Activated T-cell treated with anti-CD3 and anti-CD28 coated beads for 1 hour (primary cell): ENCODE measurements at places on chromosomes 16 and 17.
A peak's percentile ranks its signal among the peaks of the same experiment; 100 is the strongest.

DNA sequence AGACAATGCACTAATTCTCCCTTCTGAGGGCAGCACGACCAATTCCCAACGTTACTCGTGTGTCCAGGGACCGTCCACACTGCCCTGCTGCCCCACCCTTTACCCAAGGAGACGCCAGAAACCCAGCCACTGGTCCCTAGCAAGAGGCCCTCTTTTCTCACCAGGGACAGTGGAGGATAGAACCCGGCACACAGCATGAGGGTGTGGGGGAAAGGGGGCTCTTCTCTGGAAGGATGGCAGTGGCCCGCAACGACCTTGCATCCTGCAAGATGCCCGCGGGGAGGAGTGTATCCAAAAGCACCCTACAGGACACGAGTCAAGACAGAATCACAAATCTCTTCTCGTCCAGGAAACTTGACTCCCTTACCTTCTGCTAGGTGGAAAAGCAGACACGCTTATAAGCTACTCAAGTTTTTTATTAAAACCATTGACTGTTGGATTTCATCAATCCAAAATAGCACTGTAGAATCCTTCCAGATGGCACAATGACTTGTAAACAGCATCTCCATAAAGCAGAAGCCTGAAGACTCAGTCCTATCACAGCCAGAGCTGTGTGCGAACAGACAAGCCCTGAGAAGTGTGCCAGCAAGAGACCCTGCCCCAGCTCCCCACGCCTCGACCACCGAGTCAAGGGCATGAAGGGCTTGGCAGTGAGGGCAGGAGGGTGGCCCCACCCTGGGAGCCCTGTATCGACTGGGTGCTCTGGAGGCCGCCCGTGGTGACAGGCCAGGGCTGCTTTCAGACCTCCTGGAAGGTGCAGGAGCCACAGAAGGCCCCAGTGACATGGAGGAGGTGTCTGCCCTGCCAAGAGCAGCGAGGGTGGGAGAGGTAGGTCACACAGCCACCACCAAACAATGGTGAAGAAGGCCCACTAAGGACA, 103.8 kb downstream of the ANKRD11 start:
- no peak for DNase-seq

- no peak for DNase-seq
Observed at GRCh38 chr17:79760197-79760906, 17.6 kb upstream of the CBX2 start.

DNA sequence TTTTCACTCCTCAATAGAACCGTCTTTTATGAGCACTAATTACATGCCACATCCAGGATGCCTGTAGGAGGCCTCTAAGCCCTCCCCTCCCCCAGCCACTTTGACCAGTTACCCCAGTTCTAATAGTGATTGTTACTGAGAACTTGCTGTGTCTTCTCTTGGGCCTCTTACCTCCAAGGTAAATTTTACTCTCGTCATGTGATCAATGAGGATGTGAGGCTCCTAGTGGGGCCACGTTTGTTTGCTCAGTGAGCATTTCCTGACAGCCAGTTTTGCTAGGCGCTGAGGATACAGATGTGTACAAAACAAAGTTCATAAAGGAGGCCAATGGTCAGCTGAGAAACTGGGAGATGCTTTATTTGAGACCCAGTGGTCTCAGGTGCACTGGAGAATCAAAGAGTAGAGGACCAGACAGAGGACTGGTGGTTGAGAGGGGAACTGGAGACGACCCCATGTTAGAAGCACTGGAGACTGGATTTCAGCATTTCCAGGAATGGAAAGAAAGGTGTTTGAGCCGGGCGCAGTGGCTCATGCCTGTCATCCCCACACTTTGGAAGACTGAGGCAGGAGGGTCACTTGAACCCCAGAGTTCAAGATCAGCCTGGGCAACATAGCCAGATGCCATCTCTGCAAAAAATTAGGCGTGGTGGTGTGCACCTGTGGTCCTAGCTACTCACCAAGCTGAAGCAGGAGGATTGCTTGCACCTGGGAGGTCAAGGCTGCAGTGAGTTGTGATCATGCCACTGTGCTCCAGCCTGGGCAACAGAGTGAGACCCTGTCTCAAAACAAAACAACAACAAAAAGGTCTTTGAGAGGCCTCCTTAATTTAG, 2.6 kb downstream of the ATP2C2 start:
- no peak for DNase-seq

DNA sequence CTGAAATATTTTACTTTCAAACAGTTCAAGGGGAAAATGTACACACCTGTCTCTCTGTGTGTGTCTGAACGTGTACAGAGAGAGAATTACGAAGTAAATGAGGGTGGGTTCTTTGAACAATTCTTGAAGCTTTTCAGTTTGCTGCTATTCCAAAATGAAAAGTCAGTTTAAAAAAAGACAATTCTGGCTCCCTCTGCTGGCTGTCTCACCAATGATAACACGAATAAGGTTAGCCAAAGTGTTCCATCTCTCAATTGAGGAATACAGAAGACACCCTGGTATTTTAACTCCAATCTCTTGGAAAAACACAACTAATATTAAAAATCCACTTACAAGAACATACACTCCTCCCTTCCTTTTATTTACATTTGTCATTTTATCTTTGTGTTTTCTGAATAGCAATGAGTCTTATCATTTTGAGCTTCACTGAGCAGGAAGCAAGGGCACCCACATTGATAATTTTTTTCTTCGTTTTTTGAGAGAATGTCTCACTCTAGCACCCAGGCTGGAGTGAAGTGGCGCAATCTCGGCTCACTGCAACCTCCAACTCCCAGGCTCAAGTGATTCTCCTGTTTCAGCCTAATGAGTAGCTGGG, 20.5 kb downstream of the EFTUD2 start:
- DNase-seq: peak; percentile 11

GRCh38 chr17:20225162-20226115, 216.3 kb downstream of the SPECC1 start:
- no peak for DNase-seq

GRCh38 chr17:49647256-49647585, 30.7 kb downstream of the SPOP start:
- no peak for DNase-seq

DNA sequence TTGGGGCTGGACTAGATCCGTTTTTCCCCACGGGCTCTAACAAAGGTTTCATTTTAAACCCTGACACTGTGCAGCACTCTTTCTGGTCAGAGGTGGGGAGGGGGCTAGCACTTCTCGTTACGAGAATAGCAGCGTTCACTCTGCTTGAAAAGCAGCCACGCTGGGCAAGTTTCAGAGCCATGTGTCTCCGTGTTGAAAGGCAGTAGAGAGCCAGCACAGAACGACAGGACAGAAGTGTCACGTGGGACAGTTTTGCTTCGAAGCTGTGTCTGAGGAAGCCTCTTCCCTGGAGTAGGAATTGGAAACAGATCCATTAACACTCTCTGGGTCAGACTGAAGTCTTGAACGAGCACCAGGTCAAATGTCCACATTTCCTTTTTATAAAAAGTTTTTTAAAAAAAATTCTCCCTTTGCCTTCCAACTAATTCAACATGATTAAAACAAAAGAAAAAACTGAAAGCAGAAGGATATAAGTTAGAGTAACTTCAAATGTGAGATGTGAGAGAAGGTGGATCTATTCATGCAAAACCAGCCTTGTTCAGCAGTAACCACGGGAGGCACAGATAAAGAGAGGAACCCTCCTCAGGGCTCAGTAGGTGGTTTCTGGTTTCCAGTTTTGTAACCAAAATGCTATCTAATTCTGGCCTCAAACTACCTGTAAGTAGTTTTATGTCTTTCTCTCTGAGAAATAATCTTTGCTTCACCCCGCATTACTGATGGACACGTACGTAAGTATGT, 65.0 kb downstream of the SMG6 start:
- DNase-seq: no peak

DNA sequence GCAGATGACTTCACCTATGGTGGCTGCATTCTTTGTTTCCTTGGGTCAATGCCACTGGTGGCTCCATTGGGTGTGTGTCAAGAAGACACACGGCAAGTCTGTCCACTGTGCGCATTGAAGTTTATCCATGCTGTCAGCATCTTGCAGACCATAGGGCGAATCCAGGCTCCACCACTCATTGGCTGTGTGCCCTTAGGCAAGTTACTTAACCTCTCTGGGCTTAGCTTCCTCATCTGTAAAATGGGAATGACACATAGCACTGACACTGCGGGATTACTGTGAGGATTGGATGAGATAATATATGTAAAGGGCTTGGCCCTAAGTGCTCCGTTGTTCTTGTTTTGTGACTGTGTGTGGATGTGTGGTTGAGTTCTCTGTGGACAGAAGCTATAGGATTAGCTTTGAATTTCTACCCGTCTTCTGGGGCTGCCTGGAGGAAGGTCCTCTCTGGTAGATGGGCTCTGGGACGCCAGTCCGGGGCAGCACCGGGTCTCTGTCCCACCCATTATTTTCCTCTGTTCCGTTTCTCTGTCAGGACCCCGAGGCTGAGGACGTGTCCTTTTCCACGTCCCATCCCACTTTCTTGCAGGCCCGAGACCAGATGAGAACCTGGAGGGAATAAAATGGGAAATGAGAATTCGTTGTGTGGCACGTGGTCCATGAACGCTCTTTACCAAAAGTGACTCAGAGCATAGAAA, 178.4 kb downstream of the IRF8 start:
- DNase-seq: no peak

DNA sequence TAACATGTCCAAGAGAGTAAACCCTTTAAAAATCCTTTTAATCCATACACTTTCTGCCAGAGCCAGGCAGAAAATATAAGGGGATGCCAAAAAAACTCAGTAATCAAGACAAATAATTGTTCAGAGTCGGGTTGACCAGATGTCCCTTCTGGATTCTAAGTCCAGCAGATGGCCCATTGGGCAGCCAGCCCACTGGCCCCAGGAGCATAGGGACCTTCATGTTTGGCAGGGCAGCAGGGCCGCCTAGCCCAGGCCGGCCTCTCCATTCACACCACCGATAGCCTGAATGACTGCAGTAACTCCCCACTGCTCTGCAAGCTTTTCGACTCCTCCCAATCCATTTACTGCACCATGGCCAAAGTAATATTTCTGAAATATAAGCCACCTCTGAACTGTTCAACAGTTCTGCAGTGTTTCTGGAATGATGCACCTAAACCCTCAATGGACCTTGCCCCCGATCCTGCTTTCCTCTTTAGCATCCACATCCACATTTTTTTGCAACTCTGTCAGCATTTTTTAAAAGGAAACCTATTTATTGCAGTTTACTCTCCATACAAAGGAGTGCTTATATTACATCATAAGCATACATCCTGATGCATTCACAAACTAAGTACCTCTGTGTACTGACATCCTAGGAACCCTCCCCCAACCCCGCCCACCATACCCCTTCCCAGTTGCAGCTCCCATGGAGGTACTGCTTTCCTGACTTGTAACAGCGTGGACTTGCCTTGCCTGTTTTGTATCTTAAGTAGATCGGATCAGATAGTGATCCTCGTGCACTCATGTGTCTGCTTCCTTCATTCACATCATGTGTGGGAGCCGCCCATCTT, 46.4 kb downstream of the LDHD start:
- DNase-seq: no peak

DNA sequence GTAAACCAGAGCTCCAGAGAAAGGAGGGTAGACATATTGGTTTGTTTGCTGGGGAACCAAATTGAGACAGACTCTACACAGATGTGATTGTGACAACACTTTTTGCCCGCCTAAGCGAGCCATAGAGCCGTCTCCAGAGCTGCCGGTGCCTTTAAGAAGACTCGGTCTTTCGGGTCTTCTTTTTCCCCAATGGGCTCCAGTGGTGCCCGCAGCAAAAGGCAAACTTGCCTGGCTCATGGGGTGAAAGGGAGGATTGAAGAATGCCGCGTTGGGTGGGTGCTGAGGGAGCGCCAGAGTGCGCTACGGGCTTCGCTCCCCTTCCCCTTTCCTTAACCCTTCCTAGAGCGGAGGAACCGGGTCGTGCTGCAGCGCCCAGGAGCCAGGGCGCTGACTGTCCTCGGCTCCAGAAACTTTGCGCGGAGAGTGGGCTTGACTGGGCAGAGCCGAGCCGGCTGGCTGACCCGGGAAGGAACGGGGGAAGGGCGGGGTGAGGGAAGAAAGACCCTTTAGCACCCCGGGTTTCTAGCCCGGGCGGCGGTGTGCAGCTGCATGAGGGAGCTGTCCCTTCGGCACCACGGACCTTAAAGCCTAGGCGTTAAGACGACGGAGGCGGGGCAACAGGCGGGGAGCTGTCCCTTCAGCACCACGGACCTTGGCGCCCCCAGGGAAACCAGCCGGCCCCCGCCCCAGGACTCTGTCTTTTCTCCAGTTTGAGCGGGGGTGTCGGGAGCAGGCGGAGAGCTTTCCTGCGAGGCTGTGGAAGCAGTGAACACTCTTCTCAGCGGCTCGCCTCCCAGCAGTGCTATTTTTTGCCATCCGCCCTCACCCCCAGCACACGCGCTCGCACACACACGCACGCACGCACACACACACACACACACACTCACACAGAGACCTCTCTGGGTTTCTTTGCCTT, at the start of gene CACNG3:
Gene CACNG3 (plus strand): TSS at position 880 of the 916 bp plus-strand sequence. CDS start 420 bp downstream, outside the sequence.
- peak; percentile 12 for DNase-seq

GRCh38 chr16:55359946-55360345, 35.9 kb downstream of the IRX6 start:
- DNase-seq: no peak

DNA sequence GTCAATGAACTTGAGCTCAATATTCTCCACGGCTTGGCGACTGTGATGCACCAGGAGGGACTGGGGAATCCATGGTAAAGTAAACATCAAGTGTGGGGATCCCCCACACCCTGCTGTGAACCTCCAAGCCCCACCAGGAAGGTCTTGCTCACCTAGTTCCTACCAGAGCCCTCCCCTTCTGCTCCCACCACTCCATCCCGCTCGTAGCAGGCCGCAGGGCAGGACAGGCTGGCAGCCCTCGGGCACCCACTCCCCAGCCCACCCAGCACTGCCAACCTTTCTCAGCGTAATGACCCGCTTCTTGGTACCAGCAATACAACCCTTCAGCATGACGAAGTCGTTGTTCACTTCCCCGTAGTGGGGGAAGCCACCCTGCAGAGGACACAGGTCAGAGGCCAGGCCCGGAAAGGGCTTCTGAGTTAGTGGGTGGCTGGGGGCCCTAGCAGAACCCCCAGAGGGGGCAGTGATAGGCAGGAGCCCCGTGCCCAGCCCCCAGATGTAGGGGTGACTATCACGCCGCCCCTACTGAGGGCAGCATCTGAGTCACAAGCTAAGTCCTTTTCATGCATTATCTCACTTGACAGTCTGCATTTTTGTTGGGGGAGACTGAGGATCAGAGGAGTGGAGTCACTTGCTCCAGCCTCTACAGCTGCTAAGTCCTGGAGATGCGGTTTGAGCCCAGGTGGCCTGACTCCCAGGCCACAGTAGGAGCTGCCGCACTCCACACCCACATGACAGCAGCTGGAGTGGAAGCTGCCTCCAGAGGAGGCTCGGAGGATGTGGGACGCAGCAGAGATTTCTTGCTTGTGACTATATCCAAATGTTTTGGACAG, 2.8 kb upstream of the MSRB1 start:
- DNase-seq: no peak

DNA sequence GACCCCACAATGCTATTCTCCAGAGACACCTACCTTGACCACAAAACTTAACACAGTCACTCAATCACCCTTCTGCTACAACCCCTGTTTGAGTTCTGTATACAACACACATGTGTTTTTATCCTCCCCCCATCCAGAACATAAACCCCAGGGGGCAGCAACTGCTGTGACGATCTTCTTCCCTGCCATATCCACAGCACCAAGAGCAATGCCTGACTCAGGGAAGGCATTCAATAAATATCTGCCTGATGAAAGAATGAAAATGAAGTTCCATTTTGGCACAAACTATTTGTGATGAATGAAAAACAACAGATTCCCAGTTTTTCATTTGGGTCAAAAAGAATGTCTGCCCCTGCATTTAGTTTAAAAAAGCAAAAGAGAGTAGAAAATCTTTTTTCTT, 27.0 kb downstream of the ASIC2 start:
- no peak for DNase-seq

GRCh38 chr16:55418586-55418985, 60.4 kb upstream of the MMP2 start:
- no peak for DNase-seq

- DNase-seq: no peak
Observed at GRCh38 chr16:48113471-48113870, 42.3 kb downstream of the ABCC12 start.
